ENCODE measurements at places on chromosomes 1 and 21.

- peak overlapping the region; percentile 27 for H3K27ac ChIP-seq
- H3K4me3 ChIP-seq: no peak overlapping the region
- no peaks in the 10 kb centered on the region for H3K27me3 ChIP-seq
- peaks cover 26% of the 10 kb centered on the region for H3K4me1 ChIP-seq
- no peak for DNase-seq
- H3K36me3 ChIP-seq: no peaks in the 10 kb centered on the region
Measured at GRCh38 chr1:6351480-6352137, 42.0 kb downstream of the ACOT7 start.

DNA sequence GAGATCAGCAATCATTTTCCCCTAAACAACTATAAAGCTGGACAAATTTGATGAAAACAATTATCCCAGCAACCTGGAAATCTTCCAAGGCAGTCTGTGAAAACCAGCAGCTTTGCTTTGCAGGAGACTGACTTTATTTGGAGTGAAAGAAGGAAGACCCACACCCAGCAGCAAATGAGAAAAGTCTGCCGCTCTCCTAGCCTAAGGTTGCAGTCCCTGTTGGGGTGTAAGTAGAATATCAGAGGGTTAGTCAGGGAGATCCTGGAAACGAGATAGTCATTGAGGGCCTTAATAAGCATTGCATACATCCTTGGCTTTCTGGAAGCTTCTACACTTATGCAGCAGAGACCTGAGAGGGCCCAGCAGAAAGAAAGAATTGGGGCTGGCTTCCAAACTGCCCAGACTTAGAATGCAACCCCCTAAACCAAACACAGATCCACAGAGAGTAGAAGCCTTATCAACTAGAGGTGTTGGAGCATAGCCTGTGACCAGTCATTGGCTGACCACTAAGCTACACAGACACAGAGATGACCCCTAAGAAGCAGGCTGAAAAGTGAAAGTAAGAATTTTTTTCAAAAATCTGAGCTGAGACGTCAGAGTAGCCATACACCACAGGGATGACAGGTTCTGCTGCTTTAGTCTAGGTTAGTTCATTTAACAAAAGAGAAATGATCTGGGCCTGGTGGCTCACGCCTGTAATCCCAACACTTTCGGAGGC lies 98.3 kb downstream of the LYPLAL1 start:
- H3K4me1 ChIP-seq: peaks cover 7% of the 10 kb centered on the region
- H3K27me3 ChIP-seq: no peaks in the 10 kb centered on the region
- H3K4me3 ChIP-seq: no peak overlapping the region
- H3K27ac ChIP-seq: peak overlapping the region; percentile 79
- peaks cover 9% of the 10 kb centered on the region for H3K36me3 ChIP-seq

DNA sequence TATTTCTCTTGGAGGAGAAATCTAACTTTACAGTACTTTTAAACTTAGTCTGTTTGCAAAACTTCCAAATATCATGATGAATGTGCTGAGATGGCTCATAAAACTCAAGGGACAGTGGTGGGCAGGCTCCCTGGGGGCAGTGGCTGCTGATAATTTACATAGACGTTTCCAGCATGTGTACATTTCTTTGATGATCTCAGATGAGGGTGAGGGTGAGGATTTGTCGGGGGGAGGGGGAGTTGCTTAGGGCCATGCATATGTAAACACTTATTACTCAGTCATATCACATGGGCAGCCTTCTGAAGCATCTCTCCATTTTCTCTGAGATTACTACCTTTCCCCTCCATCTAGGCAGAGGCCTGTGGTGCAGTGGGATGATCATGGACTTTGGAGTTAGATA lies 152.9 kb upstream of the HMGB4 start:
- H3K27me3 ChIP-seq: no peaks in the 10 kb centered on the region
- H3K27ac ChIP-seq: no peak overlapping the region
- peaks cover 14% of the 10 kb centered on the region for H3K4me1 ChIP-seq
- H3K36me3 ChIP-seq: no peaks in the 10 kb centered on the region
- no peak overlapping the region for H3K4me3 ChIP-seq
- no peak for DNase-seq

DNA sequence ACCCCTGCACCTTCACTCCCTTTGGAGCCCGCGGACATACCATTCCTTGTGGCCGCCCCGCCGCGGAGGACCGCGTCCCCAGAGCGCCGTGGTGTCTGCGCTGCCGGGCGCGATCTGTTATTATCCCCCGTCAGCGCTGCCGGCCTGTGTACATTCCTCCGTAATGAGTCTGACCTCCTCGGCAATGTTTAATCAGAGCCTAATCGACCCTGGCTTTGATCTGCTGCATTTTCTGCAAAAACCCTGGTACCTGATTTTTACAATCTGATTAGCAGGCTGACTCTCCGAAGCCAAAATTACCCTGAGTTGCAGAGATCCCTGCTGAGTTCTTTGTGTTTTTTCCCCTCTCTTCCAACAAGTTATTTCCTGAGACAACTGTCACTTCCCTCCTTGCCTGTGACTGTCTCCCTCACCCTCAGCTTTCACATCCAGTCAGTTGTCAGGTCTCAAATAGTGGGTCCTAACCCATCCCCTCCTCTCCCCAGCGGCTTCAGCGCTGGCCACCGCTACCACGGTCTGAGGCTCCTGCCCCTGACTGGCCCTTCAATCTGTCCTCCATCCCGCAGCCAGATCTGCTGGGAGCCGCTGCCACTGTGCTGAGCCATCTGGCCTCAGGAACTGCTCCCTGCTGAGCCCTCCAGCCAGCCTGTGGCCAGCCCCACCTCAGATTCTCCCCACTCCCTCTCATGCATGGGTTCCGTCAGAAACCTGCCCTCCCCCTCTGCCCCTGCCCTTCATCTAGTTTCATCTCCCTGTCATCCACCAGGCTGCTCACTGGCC lies 53.5 kb downstream of the GLIS1 start:
- H3K4me1 ChIP-seq: peaks cover 22% of the 10 kb centered on the region
- peak overlapping the region; percentile 12 for H3K27ac ChIP-seq
- H3K27me3 ChIP-seq: peaks cover 41% of the 10 kb centered on the region
- no peaks in the 10 kb centered on the region for H3K36me3 ChIP-seq

- H3K4me1 ChIP-seq: no peaks in the 10 kb centered on the region
- H3K27ac ChIP-seq: no peak overlapping the region
- no peak overlapping the region for H3K4me3 ChIP-seq
- H3K36me3 ChIP-seq: no peaks in the 10 kb centered on the region
Measured at GRCh38 chr1:178634445-178634844, 90.6 kb upstream of the RALGPS2 start.

All from neural crest cell (in vitro differentiated cells).